EH (cell line): ENCODE measurements at places on chromosomes 5 and 9.
A peak's percentile ranks its signal among the peaks of the same experiment; 100 is the strongest.

DNA sequence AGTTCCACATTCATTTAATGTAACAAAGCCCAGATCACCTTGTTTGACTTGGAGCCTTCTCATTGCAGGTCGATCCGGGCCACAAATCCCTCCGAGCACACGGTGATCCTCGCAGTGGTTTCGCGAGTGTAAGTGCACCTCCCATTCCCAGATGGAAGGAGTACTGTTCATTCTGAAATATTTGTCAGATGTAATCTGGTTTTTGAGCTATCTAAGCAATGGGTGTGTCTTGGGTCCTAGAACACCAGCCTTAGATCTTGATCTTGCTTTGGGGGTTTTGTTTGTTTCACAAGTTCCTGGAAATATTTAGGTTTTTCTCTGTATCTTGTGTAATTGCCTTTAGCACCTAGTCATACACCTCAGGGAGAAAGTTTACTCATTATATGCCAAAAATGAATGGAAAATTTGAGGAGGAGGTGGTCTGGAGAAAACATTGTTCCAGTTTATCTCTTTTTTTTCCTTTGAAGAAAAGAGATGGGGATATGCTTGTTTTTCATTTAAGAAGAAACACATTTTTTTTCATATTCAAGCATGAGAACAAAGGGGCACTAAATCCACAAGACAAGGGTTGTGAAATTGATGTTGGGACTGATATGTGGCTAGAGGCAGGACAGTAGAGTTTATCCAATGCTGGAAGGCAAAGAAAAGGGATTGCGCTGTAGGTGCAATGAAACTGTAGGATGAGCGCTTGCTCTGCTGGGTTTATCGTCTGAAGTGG is 118.6 kb downstream of the PDE8B start:
- DNase-seq, result no peak

- peak; percentile 22 for DNase-seq
These were observed 215.7 kb upstream of the S1PR3 start for GRCh38 chr9:88775559-88775958.

- peak; percentile 34 for DNase-seq
These were observed 744 bp upstream of the PPP2CA start for GRCh38 chr5:134226441-134227192.

DNA sequence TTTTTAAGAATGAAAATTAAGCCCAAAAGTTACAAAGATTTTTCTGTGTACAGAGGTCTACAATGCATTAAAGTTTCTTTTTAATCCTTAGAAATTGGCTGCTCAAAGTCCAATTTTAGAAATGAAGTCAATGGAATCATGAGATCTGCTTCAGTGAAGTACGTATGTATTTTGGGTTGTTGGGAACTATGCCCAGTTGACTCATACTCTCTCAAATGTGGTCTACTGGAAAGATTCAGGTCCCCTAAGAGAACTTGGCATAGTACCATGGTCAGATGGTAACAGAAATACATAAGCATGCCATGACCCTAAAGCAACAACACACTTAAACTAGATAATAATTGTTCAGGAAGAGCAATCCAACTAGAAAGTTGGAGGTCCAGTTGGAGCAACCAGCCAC is 23.0 kb downstream of the FBLL1 start:
- DNase-seq, result peak; percentile 85

GRCh38 chr5:1795506-1795905 is 4.1 kb downstream of the MRPL36 start:
- no peak for DNase-seq

- DNase-seq, result peak; percentile 77
These were observed 74.3 kb upstream of the PTGER4 start for GRCh38 chr5:40605295-40605958.

DNA sequence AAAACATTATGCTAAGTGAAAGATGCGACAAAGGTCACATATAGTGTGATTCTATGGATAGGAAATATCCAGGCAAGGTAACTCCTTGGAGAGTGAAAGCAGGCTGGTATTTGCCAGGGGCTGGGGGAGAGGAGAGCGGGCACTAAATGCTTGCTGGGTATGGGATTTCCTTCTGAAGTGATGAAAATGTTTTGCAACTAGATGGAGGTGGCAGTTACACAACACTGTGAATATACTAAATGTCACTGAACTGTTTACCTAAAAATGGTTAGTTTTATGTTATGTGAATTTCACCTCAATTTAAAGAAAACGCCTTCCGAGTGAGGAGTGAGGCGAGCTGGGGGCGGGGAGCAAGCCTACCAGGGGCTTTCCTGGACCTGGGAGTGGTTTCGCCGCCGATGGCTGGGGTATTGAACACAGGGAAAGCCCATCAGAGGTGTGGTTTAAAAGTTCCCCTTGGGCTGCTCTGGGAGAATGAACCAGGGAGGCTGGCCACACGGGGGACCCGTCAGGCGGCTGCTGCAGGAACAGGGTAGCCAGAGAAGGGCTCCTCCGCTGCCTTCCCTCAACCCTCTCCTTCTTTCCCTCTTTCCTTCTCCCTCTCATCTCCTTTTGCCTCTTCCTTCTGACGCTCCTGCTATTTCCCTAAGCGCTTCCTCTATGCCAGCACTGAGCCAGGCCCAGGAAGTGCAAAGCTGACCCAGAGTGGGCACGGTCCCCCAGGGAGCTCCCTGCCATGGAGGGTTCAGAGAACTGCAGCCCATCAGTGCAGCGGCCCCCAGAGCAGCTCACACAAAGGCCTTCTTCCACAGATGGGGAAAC is 4.9 kb downstream of the AKNA start:
- no peak for DNase-seq

GRCh38 chr5:127639828-127640227 is 9.1 kb upstream of the CTXN3 start:
- no peak for DNase-seq

DNA sequence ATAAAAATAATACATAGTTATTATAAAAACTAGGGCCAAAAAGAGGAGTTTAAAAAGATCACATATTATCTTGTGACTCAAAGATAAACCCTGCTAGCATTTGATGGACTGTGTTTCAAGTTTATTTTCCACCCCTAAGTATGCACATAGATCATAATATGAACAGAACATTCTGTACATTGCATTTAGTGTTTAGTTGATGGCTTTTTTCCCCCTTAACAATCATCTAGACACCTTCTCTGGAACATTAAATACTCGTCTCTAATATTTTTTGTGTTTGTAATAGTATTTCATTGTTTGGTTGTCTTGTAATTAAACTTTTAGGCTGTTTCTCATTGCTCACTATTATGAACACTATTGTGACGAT is 10.5 kb downstream of the COL15A1 start:
- DNase-seq, result no peak

GRCh38 chr9:115264313-115264712 is 146.4 kb upstream of the TNC start:
- DNase-seq, result peak; percentile 74

- no peak for DNase-seq
These were observed 108.7 kb upstream of the IL12B start for GRCh38 chr5:159439002-159439401.

- DNase-seq, result no peak
These were observed 25.7 kb downstream of the SLC12A7 start for GRCh38 chr5:1086137-1086536.

DNA sequence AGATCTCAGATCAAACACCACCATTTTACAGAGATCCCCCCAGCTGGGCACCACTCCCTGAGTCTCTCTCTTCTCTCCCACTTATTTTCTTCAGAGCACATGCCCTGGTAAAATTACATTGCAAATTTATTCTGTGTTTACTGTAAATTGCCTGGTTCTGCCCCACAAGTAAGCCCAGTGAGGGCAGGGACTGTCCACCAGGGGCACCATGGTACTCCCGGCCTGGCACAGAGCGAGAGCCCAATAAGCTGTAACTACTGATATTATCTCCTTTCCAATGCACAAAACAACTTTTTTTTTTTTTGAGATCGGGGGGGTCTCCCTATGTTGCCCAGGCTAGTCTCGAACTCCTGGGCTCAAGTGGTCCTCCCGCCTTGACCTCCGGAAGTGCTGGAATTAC is 123.0 kb downstream of the PAX5 start:
- DNase-seq, result no peak

- peak; percentile 64 for DNase-seq
These were observed 6.6 kb downstream of the PTGES start for GRCh38 chr9:129746092-129746777.

DNA sequence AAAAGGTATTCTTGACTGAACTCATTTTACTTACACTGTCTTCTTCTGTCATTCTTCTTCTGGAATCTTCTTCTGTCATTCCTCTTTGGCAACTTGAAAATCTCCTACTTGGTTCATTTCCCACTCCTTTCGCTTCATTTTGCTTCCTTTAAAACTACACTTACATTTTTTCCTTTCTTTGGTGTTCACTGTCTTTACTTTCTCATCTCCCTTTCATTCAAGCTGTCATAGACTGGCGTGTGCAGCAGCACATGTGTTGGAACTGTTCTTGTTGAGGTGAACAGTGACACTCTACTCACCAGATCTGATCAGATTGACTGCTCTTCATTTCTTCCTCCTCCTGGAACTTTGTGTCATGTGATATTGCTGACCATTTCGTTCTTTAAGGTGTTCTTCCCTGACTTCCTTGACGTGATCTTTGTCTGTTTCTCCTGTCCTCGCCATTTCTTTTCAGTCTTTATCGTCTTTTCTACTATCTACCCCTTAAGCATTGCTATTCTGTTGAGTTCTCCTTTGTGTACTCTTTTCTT is 6.4 kb downstream of the DNAJC25 start:
- DNase-seq, result no peak

GRCh38 chr5:145965804-145966203 is 29.4 kb downstream of the SH3RF2 start:
- no peak for DNase-seq

DNA sequence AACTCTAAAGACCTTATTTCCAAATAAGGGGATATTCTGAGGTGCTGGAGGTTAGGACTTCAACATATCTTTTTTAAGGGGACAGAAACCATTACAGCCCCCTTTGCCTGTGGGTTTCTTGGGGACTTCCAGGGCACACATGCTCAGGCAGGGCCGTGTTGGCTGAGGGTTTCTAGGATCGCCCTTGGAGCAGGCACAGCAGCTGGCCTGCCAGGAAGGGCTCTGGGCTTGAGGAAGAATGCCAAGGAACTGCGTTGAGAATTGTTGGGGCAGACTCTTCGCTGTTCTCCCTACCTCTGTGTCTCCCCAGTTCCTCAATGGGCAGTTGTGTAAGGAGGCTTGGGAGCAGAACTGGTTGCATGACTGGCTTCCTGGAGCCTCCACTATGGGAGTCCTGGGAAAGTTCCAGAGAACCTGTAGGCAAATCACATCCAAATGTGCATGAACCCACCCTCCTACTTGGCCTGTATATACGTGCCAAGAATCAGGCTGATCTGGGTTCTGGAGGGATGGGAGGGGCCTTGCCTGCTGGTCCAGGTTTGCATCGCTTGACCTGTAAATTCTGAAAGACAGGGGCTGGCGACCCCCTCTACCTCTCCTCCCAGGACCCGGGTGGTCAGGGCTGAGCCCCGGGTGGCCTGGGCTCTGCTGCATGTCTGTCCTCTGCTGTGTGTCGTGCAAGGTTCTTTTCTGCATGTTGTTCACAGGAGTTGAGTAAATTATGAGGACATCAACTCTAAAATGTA is 65.5 kb downstream of the HSPA4 start:
- DNase-seq, result no peak

DNA sequence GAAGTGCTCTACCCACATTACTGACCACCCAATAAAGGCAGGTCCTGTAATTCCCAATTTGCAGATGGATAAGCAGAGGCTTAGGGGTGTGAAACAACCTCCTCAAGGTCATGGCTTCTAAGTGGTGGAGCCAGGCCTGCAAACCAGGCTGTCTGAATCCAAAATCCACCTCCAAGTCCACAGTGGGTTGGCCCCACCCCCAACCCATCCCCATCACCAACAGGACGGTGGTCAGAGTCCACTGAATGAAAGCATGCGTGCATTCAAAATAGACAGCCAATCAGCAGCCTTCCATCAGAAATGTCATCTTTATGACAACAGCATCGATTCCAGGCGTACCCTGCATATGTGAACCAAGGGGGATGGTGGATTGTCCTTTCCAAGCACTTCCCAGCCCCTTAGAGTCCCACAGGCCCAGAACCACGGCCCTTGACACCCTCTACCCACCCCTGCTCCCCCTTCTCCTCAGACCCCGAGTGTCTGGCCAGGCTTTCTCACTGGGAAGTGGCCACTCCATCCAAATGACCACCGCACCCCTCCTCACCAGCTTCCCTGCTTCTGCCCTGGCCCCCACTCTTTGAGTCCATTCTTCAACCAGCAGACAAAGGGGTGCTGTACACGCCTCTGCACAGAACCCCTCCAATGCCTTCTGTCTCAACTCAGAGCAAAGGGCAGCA is 133.1 kb downstream of the KCNIP1 start:
- no peak for DNase-seq

DNA sequence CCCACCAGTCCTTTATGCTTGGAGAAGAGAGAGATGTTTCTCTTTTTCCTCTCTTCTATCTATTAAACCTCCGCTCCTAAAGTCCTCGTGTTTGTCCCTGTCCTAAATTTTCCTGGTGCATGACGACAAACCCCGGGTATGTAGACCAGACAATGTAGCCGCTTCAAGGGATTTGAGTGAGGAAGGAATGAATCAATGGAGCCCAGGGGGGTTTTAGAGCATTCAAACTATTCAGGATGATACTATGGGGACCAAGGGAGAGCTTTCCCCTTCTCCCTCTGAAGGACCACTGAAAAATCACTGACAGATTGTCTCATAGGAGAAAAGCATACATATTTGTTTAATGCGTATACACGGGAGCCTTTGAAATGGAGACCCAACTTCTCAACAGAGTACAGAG is 18.4 kb downstream of the CEL start:
- no peak for DNase-seq

DNA sequence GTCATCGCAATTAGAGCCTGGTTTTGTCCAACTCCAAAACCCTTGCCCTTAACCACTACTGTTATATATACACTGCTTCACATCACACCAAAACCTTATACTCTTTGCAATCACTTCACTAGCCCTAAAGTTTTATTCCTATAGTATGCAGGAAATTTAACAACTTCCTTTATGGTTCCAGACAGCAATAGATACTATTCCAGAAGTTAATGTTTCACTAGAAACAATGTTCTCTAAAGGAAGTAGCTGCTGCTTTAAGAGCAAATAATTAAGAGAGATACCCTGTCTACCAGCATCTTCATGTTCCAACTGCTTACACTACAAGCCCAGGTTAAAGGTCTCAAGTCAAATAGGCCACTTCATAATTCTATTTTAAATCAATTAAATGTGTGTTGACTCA is 22.0 kb downstream of the FREM1 start:
- DNase-seq, result no peak
